ENCODE measurements at places on chromosomes 1 and 21.
A peak's percentile ranks its signal among the peaks of the same experiment; 100 is the strongest.

GRCh38 chr1:25030012-25030411, 99.9 kb upstream of the RUNX3 start:
- DNase-seq = no peak

DNA sequence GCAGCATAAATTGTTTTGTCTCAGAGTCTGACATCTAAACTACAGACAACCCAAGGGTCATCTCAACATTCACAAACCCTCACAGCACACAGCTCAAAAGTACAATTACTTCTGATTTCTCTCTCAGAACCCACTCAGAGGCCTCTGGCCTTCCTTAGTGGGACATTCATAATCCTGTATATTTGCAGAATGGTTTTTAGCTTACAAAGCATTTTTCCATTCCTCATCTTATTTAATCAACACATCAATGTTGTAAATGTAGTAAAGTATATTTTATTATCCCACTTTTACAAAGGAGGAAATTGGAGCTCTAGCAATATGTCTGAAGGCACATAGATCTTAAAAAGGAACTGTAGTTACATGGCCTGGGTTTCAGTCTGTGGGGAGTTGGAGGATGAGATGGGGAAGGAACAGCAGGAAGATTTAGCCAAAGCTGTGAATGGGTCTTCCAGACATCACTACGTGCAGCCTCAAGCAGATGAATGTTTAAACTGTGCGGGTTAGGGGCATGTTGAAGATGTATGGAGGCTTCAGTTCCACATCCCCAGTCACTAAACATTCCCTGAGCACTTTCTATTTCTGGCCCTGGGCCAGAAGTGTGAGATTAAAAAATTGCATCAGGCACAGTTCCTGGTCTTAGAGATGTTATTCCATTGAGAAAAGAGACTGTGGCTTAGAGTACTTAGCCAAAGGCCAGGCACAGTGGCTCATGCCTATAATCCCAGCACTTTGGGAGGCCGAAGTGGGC, 13.3 kb downstream of the AKNAD1 start:
- no peak for DNase-seq

DNA sequence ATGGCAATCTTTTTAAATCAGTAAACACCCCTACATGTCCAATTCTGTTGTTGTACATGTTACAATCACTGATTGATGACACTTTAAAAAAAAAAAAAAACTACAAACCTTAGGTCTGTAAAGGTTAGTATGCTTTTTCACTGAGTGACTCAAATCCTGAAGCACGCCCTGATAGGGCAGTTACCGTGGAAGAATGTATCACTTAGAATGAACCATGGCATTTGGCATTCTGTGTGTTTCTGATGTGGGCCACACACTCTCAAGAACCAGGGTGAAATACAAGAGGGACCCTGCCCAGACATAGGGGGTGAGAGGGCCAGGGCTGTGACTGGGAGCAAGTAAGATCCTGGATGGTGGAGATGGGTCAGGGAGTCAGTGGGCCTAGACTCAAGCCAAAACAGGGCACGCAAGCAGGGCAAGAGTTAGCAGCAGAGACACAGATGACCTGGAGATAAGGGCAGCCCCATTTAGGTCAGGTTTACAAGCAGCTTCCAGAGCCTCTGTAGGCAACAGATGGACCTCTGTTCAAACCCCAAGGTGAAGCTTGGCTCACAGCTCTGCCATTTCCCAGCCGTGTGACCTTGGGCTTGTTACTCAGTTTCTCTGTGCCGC, 47.6 kb upstream of the DMRTB1 start:
- no peak for DNase-seq

DNA sequence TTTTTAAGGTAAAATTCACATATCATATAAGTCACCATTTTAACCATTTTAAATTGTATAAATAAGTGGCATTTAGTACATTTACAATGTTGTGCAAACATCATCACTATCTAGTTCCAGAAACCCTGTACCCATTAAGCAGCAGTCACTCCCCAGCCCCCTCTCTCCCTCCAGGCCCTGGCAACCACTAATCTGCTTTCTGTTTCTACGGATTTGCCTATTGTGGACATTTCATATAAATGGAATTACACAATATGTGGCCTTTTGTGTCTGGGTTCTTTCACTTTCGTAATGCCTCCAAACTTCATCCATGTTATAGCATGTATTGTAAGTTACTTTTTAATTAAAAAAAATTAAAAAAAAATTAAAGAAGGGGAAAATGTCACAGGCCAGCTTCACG, 58.0 kb upstream of the RAB3GAP2 start:
- no peak for DNase-seq

GRCh38 chr1:156001662-156002171, 19.0 kb downstream of the SSR2 start:
- no peak for DNase-seq

- no peak for DNase-seq
Measured at GRCh38 chr1:211036381-211037060, 97.4 kb downstream of the KCNH1 start.

- DNase-seq = no peak
Measured at GRCh38 chr1:21736011-21736410, 46.9 kb downstream of the USP48 start.

- DNase-seq = no peak
Measured at GRCh38 chr21:14620152-14620551, 74.0 kb upstream of the SAMSN1 start.

GRCh38 chr1:217564833-217565232, 66.1 kb downstream of the GPATCH2 start:
- DNase-seq = no peak

DNA sequence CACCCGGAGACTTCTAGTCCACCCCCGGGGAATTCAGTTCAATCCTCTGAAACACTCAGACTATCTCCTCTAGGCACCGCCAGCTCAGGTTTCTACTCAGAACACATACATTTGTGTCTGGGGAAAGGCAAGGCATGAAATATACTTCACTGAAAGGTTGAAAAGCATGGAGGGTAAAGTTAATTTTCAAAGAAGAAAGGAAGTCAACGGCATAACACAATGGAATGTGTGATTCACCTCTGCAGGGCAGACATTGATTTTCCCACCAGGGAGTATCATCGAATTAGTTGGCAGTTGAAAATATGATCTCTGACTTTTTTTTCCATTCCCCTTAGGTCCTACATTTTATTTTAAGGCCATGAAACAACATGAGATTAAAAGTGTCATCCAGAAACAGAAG, 669.4 kb downstream of the SMYD3 start:
- peak; percentile 65 for DNase-seq

GRCh38 chr1:9331016-9331415, 38.3 kb downstream of the SPSB1 start:
- DNase-seq = no peak

DNA sequence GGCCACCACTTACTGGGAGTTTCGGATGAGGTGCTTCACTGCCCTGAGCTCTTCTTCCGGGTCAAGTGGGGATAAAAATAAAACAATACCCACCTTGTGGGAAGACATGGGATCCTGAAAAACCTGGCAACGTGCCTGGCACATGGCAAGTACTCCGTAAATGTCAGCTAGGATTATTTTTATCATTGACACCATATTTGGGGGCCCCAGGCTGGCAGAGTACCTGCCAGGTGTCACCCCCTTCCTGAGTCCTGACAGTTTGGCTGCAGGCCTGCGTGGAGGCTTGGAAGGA, 9.2 kb upstream of the EPHA2 start:
- no peak for DNase-seq

DNA sequence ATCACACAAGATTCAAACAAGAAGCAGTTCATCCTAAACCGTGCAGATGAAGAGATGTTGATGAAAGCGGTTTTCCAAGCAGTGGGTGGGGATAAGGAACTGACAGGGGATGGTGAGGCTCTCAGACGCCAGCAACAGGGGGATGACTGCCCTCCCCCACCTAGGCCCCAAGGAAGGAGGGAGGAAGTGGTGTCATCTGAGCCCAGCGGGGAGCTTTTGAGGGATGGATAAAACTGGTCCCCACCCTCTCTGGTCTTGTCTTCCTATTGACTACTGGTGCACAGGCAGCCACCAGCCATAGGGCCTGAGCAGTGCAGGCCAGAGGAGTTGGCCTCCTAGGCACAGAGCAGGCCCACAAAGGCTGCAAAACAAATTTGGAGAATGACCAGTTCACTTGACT, 175.5 kb downstream of the HUNK start:
- DNase-seq = no peak
